ENCODE measurements at places on chromosomes 2 and 18.

DNA sequence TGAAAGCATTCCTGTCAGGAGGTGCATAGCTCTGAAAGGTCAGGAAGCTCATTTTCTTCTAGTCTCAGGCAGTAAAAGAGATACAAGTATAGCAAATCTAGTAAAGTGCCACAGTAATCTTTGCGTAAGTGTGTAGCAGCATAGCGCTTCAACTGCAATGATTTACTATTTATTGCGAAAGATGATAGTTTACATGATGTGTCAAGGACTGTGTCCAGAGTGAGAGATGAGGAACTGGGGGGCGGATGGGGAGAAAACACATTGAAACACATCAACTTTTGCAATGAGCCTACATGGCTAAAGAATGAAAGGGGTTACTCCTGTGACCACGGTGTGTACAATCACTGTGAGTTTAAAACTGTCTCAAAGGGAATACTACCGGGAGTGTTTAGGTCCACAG lies 644.4 kb downstream of the GALR1 start:
- H3K4me1 ChIP-seq = peaks cover 2% of the 10 kb centered on the region
- H3K27ac ChIP-seq = no peak overlapping the region
- DNase-seq = no peak
- no peaks in the 10 kb centered on the region for H3K27me3 ChIP-seq

DNA sequence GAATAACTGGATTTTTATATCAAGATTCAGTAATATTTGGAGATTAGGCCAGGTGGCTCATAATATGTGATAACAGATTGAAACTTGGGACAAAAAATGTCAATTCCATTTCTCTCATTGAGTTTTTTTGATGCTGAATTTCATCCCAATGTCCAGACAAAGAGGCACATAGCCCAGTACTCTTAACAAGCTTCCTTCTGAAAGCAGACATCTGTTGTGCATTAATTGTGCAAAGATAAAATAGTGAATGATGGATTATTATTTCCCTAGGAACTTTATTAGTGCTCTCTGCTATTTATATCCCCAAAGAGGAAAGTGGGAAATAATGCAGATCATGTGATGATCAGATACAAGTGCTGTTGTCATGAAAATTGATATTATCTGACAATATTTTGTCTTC lies 234.1 kb downstream of the CCDC102B start:
- H3K27ac ChIP-seq = no peak overlapping the region
- no peak for DNase-seq
- H3K4me1 ChIP-seq = no peaks in the 10 kb centered on the region
- no peaks in the 10 kb centered on the region for H3K27me3 ChIP-seq

DNA sequence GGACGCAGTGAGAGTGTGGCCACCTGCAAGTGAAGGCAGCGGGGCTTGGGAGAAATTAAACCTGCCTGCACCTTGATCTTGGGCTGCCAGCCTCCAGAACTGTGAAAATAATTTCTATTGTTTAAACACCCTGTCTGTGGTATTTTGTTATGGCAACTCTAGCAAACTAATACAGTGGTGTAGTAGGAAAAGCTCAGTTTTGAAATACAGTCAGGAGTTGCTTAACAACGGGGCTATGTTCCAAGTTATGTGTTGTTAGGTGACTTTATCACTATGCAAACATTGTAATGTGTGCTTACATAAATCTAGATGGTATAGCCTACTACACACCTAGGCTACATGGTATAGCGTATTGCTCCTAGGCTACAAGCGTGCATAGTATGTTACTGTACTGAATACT lies 93.4 kb upstream of the FN1 start:
- H3K4me1 ChIP-seq = peaks cover 2% of the 10 kb centered on the region
- DNase-seq = no peak
- no peak overlapping the region for H3K4me3 ChIP-seq
- no peak overlapping the region for H3K27ac ChIP-seq

GRCh38 chr2:28400921-28401320 lies 8.3 kb downstream of the FOSL2 start:
- no peaks in the 10 kb centered on the region for H3K36me3 ChIP-seq
- DNase-seq = no peak
- H3K4me3 ChIP-seq = no peak overlapping the region

- H3K4me1 ChIP-seq = peaks cover 3% of the 10 kb centered on the region
- H3K27ac ChIP-seq = no peak overlapping the region
- no peaks in the 10 kb centered on the region for H3K27me3 ChIP-seq
- H3K36me3 ChIP-seq = no peaks in the 10 kb centered on the region
Measured at GRCh38 chr2:171405546-171405945, 28.2 kb downstream of the METTL8 start.

GRCh38 chr2:200376513-200377354 lies 70.2 kb downstream of the SPATS2L start:
- DNase-seq = no peak
- H3K27ac ChIP-seq = no peak overlapping the region
- H3K36me3 ChIP-seq = no peaks in the 10 kb centered on the region
- H3K4me3 ChIP-seq = no peak overlapping the region
- peaks cover 32% of the 10 kb centered on the region for H3K4me1 ChIP-seq

- H3K4me3 ChIP-seq = no peak overlapping the region
- no peaks in the 10 kb centered on the region for H3K27me3 ChIP-seq
- no peaks in the 10 kb centered on the region for H3K36me3 ChIP-seq
- no peak overlapping the region for H3K27ac ChIP-seq
Measured at GRCh38 chr18:3916082-3916481, 466.1 kb downstream of the TGIF1 start.

All from mesendoderm (in vitro differentiated cells).